ENCODE measurements at places on chromosomes 11 and 22. TPM values are rescaled to one million over a fixed set of nuclear protein-coding genes. Genes with fewer than 3 reads are reported as not detected.

Gene OLFML1
- 0.25 TPM for total RNA-seq

Gene PKP3
- total RNA-seq, result 0.38 TPM

Gene SAA4
- not detected for total RNA-seq

Gene OR4D10
- total RNA-seq, result not detected

Gene MS4A4A
- not detected for total RNA-seq

Gene GSTP1
- total RNA-seq, result 972 TPM

Gene TMEM191C
- total RNA-seq, result 0.13 TPM

Gene SEZ6L
- total RNA-seq, result not detected

Gene SYCE3
- total RNA-seq, result not detected
